Right cardiac atrium (tissue), 5 donors: ENCODE measurements at places on chromosomes 11 and 22. TPM values are rescaled to one million over a fixed set of nuclear protein-coding genes. Genes with fewer than 3 reads are reported as not detected.

- no peak for DNase-seq
These were observed 279.9 kb downstream of the BRD1 start for GRCh38 chr22:49547751-49548239.

- no peak for DNase-seq
These were observed 72.4 kb downstream of the ATG16L2 start for GRCh38 chr11:72886619-72887018.

DNA sequence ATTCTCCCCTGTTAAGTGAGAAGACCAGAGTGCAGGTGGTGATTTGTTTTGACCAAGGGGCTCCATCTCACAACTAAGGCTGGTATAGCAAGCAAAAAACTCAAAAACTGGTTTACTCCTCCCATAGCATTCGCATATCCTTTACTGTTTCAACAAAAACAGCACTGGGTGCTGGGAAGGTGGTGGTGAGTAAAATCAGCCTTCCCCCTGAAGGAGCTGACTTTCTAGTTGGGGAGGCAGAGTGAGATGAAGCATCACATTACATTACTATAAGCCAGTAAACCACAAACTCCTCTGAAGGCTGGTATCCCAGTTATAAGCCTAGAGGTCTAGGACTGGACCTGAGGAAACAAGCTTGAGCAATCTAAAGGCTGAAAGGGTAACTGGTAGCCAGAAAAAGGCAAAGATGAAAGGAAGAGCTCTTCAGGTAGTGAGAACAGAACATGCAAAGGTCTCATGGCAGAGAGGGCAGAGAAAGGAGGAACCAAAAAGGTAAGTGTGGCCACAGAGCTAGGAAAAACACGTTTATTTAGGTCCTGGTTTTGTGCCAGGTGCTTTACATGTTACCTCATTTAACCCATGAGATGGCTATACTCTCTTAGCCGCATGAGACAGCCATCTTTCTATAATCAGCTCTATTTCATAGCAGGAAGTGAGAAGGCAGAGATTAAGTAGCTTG is 22.3 kb downstream of the TMEM123 start:
- DNase-seq = no peak

GRCh38 chr22:48780597-48781277 is 1046.9 kb downstream of the BRD1 start:
- DNase-seq = peak; percentile 35

- no peak for DNase-seq
These were observed 38.3 kb downstream of the USP35 start for GRCh38 chr11:78226684-78227680.

DNA sequence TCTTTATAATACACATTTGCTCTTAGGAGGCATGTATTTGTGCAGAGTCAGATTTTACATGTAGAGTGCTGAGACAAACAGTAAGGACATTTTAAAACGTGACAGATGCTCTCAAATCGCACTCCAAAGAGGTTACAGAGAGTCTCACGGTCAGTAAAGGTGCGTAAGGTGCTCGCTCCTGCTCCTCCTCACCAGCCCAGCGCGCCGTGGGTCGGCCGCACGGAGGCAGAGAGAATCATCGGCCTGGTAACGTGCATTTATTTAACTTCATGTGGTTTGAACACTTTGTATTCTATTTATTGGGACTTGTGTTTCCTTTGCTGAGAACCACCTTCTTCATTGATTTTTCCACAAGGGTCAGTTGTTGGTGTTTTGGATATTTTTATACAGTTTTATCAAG is 900.1 kb downstream of the BRD1 start:
- no peak for DNase-seq

DNA sequence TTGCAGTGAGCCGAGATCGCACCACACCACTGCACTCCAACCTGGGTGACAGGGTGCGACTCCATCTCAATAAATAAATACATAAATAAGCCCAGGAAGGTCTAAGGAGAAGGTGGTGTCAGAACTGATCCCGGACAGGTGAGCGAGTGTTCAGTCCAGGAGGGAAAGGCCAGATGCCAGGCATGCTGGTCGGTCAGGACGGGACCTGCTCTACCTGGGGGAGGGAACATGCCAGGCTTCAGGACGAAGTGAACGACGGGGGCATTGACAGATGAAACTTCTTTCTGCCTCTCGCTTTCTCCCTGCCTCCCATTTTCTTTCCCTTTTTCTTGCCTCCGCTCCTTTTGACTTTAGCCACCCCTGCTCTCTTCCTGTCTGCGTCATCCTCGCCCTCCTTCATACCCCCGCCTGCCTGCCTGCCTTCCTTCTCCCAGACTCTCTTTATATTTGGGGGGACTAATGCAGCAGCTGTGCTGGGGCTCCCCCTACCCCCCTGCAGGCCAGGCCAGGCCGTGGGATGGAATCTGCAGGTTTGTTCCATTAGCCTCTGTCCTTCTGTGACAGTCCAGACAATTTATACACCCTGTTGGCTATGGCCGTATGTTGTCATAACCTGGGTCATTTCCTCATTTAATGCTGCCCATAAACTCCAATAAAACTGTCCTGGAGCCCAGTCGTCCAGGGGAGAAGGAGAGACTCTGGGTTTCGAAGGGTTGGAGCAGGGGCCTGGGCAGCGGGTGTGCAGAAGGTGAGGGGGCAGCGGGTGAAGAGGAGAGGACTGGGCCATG is 209.2 kb upstream of the TBCEL start:
- DNase-seq = no peak

DNA sequence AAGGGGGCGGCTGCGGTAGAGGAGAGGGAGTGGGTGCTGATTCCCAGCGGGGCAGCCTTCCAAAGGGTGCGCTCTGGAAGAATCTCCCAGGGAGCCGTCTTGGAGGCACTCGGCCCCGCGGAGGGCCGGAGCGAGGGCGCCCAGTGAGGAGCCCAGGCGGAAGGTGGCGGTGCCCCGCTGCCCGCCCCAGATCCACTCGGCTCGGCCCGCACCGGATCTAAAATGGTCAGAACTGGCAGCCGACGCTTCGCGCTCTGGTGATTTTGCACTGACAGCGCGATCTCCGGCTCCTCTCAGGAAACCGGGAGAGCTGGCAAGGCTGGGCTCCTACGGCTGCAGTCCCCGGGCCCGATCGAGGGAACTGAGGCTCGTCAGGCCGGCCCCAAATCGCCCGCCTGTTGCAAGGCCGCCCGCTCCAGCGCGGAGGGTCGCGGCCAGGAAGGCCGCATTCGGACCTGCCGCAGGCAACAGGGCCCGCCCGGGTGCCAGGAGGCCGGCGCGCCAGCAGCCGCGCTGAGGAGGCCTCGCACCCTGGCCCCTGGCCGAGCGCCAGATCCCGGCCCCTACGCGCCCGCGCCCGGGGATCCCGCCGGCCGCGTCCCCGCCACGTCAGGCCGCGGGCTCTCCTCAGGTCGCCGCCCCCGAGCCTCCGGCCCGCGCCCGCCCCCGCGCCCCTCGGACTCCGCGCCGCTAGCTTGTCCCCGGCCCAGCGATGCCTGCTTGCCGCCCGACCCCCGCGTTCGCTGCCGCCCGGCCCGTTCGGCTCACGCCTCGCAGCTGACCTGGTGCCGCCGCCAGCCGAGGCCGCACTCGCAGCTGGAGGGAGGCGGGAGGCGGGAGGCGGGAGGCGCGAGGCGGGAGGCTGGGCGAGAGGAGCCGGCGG is at the start of gene KLHL22:
TSS of gene KLHL22 (minus strand) at position 818 of the 883 bp plus-strand sequence. CDS start 6,584 bp downstream, outside the sequence.
- DNase-seq = peak; percentile 61

RNF121 gene
- total RNA-seq = 21.8 TPM

- DNase-seq = no peak
These were observed 97.2 kb downstream of the FBXO7 start for GRCh38 chr22:32571761-32572160.

SMTNL1 gene
- total RNA-seq = not detected

AQP11 gene
- 1.6 TPM for total RNA-seq

GRCh38 chr22:26665813-26666231 is 8.4 kb downstream of the MIAT start:
- DNase-seq = no peak

GRCh38 chr11:3203221-3204043 is 15.2 kb downstream of the MRGPRG start:
- DNase-seq = no peak

- no peak for DNase-seq
These were observed 26.6 kb downstream of the TIMP3 start for GRCh38 chr22:32828150-32828549.

DNA sequence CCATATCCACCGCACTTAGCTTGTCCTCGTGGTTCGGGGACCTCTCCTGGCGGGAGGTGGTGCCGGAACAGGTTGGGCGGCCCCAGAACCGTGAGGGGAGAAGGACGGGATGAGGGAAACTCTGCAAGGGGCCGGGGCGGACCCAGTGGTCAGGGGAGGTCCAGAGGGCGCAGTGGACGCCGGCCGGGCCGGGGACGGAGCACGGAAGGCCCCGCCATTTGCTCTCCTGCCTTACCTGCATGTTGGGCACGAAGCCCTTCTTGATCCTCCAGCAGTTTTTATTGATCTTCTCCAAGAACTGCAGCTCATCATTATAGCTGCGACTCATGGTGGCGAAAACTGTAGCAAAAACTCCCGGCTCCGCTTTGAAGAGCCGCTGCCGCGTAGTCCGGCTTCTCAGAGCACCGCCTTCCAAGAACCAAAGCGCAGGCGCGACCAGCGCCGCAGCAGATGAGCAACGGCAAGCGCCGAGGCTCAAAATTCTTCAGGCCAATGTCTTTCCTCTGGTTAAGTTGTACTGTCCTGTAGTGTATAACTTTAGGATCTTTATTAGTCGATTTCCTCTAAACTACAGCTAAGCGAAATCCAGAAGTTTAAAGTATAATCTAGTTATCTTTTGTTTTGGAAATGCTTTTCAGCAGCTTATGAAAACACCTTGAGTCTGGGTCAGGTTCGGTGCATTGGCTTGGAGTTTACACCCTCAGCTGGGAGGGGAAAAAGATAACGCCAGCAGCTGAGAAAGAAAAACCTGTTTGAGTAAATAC is at the start of gene RTCB:
TSS of gene RTCB (minus strand) at position 419 of the 764 bp plus-strand sequence. CDS start at position 328, 91 bp downstream.
- peak; percentile 98 for DNase-seq

DNA sequence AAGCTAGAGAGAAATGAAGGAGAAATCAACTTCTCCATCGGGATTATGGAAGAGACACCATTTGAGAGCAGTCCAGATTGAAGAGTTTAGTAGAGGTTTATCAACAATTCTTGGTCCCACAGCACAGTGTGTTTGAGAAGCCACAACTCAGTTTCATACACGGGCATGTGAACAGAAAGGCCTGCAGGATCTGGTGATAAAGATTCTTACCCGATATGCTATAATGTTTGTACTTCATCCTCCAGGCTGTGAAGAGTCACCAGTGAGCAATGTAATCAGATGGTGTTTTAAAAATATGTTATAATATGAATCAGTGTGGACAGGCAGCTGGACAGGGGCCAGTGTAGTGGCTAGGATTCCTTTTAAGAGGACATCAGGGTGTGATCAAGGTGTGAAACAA is 29.7 kb upstream of the VWA5A start:
- DNase-seq = no peak

- DNase-seq = peak; percentile 77
These were observed 3.1 kb downstream of the CPT1A start for GRCh38 chr11:68838572-68838964.

GRCh38 chr11:11533751-11534150 is 88.1 kb downstream of the GALNT18 start:
- DNase-seq = no peak

- DNase-seq = no peak
These were observed 73.2 kb upstream of the LMO2 start for GRCh38 chr11:33965032-33965431.

ABCG4 gene
- total RNA-seq = 1.7 TPM

RIC3 gene
- 20.2 TPM for total RNA-seq
